H9 (cell line): ENCODE measurements at places on chromosomes 7 and 10. TPM values are rescaled to one million over a fixed set of nuclear protein-coding genes. Genes with fewer than 3 reads are reported as not detected.

Gene CAMK2B
- total RNA-seq, result 0.17 and 0.24 TPM in 2 replicates

Gene PIP
- total RNA-seq, result not detected in 2 replicates

DNA sequence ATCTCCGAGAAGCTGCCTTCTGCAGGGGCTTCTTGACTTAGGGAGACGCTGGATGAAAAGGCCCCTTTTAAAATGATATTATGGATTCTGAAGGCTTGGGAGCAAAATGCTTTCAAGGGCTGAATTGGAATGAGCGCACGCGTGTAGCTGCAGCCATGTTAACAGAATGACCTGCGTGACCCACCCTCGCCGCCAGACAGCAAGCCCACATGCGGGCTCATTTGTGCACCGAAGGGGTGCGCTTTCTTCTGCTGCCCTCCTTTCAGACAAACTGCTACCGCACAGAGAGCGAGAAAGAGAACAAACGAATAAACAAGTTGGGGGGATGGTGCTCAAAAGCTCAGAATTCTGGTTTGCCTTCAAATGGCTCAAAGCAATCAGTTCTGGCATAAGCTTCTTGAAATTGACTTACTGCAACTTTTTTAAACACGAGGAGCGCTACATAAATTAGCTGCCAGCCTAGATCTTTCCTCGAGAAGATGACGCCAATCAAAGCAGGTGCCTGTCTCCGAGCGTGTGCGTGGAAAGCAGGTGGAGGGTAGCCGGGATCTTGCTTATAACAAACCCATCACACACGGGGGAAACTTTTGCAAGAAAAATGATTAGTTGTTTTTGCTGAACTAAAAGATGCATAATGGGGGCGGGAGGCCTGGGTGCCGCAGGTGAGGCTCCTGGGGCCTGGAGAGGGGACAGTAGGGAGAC lies 268.4 kb downstream of the MAD1L1 start:
- DNase-seq, result no peak

DNA sequence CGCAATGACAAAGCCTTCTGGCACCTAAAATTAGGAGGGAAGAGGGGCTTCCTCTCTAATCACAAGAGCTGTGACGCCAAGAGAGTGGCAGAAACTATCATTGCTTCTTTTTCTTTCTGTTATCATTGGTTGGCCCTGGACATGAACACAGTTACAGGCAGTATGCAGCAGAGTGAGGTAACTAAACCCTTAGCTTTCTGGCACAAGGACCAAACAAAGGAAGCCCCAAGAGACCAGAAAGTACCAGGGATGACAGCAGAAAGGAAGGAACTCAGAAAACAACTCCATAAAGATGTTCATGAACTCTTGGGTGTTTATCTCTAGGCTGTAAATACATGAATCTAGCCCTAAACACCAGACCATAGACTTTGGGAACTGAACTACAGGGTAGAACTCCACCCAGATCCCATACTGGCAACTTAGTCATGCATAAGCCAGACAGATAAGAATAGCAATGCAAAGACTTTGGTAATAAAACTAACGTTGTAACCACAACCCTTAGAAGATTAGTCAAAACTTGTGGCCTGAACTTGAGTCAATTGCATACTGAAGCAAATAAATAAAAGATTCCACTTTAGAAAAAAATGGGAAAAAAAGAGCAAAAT lies 195.7 kb upstream of the PTN start:
- DNase-seq, result no peak

DNA sequence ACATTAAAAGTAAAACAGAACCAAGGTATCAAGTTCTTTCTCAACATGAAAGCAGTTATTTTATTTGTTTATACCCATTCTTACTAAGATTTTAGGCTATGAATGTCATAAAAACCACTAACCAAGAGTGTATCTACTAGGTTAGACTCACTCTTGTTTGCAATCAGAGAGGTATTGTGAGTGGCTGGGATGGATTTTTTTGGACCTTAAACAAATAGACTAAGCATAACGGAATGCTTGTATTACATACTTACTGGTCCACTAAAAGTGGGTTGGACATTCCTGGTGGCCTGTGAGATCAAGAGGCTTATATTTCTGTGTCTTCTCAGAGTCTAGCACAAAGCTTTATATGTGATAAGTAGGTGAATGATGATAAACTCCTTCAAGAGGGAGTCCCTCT lies 32.6 kb upstream of the CBLL1 start:
- DNase-seq, result no peak
